Neural crest cell (in vitro differentiated cells): ENCODE measurements at places on chromosomes 16 and 17. TPM values are rescaled to one million over a fixed set of nuclear protein-coding genes. Genes with fewer than 3 reads are reported as not detected.

REXO5 gene
- total RNA-seq, result 9.5 and 10.1 TPM in 2 replicates

PRAC1 gene
- total RNA-seq, result not detected in 2 replicates

DNA sequence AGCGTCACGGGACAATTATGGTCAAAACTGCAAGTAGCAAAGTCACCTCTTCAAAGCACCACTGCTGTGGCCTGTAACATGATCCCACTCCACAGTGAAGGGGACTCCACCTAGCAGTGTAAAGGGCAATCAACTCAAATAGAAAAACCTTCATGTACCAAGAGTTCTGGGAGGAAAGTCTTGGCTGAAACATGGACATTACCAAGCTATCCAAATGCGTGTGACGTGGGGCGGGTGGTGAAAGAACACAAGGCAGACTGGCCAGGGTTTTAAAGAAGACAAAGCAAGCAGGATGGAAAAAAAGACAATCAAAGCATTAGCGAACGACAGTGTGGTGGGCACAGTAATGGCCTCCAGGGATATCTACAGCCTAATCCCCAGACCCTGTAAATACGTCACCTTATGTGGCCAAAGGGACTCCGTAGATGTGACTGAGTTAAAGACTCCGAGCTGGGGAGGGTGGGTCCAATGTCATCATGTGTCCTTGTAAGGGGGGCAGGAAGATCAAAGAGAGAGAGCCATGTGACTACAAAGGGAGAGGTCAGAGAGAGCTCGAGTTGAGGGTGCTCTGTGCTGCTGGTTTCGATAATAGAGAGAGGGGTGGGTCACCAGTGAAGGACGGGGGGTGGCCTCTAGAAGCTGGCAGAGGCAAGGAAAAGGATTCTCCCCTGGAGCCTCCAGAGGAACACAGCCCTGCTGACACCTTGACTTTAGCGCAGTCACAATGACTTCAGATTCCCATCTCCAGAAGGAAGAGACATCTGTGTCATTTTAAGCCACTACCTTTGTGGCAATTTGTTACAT, 6.0 kb downstream of the HSDL1 start:
- no peaks in the 10 kb centered on the region for H3K27me3 ChIP-seq
- H3K36me3 ChIP-seq, result peaks cover 4% of the 10 kb centered on the region
- DNase-seq, result no peak
- H3K4me1 ChIP-seq, result peaks cover 61% of the 10 kb centered on the region
- H3K27ac ChIP-seq, result peak overlapping the region; percentile 76
- peak overlapping the region; percentile 63 for H3K4me3 ChIP-seq

GRCh38 chr16:57889522-57889921, 81.4 kb downstream of the CNGB1 start:
- peaks cover 19% of the 10 kb centered on the region for H3K27me3 ChIP-seq
- no peaks in the 10 kb centered on the region for H3K36me3 ChIP-seq
- H3K27ac ChIP-seq, result no peak overlapping the region
- DNase-seq, result no peak
